ENCODE measurements at places on chromosomes 11 and 22.

- no peak for DNase-seq
These were observed 6.0 kb upstream of the RPL3 start for GRCh38 chr22:39325392-39325932.

DNA sequence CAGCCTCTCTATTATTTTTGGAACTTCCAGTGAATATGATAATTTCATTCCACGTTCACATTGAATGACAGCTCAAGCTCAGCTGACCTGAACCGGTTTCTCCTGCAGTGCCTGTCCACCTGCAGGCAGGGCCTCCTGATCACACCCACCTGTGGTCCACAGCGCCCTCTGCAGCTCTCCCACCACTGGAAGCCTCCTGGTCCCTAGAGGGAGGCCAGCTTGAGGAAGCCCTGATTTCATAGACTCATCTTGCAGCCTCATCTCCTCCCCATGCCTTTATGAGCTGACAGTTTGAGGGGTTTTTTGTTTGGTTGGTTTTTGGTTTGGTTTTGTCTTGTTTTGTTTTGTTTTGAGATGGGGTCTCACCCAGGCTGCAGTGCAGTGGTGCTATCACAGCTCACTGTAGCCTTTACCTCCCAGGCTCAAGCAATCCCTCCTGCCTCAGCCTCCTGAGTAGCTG lies 29.9 kb upstream of the MALAT1 start:
- peak; percentile 44 for DNase-seq

DNA sequence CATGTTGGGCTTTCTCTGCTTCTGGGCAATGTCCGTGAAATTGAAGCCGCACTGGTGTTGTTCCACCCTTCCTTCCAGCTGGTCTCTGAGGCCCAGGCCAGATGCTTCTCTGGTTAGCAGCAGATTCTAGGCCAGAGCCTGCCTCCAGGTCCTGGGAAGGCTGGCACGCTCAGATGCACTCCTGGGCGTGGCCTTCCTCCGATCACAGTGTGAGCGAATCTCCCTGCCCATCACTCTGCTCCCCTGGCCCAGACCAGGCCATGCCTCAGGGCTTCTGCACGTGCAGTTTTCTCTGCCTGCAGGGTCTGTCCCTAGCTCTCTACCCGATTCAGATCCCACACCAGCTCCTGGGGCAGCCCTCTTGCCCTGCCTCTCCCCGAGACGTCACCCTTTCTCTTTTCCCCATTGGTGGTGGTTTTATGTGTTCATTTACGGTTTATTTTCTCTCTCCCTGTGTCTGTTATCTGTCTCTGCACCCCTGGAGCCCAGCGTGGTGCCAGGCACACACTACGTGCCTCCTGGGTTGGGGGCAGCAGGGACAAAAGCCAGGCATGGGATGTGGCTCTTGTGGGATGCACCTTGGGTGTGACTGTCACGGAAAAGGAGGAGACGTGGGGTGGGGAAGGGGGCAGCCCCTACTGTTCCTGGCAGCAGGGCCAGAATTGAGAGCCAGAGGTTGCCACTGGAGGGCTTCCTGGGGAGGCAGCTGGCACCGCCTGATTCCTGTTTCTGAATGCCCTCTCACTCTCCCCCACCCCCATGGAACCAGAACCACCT lies 66.0 kb downstream of the KCNQ1 start:
- DNase-seq = peak; percentile 30

DNA sequence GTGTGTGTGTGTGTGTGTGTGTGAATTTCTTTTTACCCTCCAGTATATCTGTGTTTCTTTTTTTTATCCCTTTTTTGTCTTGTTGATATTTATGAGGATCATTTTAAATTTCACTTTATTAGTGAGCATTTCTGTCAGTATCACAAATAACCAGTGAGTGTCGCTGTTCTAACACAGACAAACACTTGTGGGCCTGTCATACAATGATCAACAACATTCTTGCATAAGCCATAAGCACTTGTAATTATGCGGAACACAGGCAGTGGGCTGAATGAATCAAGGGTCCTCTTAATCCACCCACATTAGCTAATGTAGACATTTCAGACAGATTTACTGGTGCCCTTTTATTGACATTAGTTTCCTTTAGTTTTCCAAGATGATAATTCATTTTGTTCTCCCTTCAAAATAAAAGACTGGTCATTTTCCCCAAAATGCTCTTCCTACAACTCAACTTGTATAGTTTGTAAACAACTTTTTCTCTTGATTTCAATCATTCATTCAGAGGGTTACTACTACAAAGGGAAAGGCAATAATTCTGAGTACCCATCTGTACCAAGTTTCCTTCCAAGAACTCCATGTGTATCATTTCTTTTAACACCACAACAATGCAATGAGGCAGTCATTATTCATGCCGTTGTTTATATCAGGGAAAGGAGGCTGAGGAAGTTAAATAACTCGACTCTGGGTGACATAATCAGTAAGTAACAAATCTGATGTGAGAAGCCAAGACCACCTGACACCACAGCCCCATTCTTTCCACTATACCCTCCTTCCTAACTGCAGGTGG lies 34.5 kb upstream of the ANO3 start:
- peak; percentile 15 for DNase-seq

DNA sequence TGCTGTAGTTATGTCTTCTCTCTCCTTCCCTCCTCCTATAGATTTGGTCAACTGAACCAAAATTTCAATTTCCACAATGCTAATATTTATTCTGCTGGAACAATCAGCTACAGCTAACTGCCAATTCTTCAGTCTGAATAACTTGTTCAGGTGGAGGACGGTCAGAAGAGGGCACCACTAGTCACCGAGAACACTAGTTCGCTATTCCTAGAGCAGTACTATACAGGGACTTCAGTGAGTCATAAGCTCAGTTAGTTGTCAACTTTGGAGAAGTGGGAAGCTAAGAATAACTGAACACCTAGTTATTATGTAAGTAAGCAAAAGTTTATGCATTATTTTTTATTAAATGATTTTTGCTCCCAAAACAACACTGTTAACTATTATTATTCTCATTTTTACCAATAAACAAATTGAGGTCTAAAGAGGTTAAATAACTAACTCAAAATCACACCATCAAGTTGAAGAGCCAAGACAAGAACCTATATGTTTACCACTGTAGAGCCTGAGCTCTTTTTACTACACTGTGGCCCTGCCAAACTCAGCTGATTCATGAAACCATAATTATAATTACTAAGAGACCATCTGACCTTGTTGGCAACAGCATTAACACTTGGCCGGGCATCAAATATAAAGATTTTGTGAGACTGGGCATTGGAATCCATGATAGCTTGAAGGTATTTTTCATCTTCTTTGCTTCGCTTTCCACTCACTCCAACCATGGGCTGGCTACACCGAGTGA lies 59.0 kb downstream of the CEP57 start:
- DNase-seq = no peak

DNA sequence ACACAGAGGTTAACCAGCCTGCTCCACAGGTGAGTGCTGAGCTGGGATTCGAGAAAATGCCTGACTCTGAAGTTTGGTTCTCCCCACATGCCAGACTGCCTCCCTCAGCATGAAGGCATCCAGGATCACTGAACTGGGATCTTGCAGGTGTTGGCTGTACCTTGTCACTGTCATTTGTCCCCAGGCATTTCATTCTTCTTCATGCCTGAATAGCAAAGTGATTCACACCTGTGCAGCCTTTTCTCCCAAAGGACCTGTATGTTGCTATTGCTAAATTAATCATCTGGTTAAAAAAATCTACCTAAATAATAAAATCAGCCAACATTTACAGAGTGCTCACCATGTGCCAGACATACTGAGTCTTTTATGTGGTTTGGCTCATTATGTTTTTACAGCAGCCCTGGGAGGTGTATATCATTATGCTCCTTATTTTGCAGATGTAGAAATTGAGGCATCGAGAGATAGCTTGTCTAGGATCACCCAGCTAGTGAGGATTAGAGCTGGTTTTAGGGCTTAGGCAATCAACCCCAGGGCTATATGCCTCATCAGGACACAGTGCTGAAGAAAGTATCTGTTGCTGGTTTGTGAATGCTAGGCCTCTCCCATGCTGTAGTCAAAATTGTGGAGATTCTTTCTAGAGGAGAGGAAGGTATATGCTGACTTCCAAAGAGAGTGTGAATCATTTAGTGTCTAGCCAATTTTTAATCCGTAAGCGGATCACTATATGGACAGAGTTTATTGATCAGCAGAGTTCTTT lies 204.4 kb downstream of the HIPK3 start:
- DNase-seq = no peak

GRCh38 chr11:94602430-94603372 lies 35.5 kb downstream of the PIWIL4 start:
- DNase-seq = no peak

DNA sequence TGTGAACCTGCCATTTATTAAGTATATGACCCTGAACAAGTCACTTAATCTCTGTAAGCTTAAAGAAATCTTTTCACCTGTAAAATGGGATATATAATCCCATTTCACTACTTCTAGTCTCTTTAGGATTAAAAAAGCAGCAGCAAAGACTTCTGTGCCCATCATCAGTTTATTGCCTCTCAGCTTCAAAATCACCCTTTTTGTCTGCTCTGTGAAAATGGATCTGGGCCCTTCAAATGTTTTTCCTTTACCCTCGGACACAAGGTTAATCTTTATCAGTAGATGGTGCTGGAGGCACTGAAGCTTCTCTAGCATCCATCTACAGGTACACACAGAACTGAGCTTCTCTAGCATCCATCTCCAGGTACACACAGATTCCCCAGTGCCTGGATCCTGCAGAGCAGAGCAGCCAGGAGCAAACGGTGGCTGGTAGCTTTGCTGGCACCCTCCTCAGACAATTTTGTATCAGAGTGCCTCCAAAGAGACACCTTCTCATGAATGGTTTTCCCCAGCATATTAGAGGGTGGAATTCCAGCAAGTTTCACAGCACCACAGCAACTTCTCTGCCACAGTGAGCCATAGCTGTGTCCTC lies 56.8 kb downstream of the CADM1 start:
- no peak for DNase-seq

DNA sequence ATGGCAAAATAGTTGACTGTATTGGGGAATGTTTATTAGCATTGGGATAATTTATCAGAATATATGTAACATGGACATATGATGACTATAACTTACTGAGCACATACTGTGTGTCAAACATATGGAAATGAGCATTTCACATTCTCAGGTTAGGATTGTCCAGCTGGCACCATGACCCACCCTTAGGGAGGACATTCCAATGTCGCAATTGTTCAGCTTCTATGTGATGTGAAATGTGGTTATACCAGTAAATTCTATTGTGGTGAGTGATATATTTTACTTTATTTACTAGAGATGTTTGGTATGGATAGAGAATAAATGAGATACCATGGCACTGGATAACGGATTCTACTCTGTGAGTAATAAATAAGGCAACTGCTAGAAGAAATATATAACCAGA lies 50.4 kb downstream of the OR4A47 start:
- DNase-seq = no peak

GRCh38 chr11:47854667-47855066 lies 6.5 kb upstream of the NUP160 start:
- DNase-seq = no peak

- no peak for DNase-seq
These were observed 31.8 kb downstream of the SLCO2B1 start for GRCh38 chr11:75182664-75183063.

- no peak for DNase-seq
These were observed 7.6 kb downstream of the FXYD2 start for GRCh38 chr11:117816846-117817367.

GRCh38 chr11:13047884-13048283 lies 38.8 kb downstream of the RASSF10 start:
- no peak for DNase-seq

- DNase-seq = no peak
These were observed 58.3 kb downstream of the LRRC32 start for GRCh38 chr11:76612226-76612625.

DNA sequence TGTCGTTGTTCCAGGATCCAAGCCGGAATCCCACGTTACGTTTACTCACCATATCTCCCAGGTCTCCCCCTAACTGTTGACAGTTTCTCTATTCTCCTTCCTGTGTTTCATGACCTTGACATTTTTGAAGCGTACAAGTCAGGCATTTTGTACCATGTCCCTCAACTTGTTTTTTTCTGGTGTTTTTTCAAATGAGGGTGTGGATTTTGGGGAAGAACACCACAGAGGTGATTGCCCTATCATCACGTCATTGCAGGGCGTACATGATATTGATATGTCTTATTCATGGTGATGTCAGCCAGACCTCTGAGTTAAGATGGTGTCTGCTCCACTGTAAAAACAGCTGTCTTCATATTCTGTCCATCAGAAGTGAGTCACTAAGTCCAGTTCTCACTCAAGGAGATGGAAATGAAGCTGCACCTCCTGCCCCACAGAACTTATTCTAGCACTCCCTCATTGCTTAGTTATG lies 28.3 kb upstream of the SOX10 start:
- no peak for DNase-seq

All from NCI-H524 (cell line).